ENCODE measurements at places on chromosomes 2 and 18.
A peak's percentile ranks its signal among the peaks of the same experiment; 100 is the strongest.

DNA sequence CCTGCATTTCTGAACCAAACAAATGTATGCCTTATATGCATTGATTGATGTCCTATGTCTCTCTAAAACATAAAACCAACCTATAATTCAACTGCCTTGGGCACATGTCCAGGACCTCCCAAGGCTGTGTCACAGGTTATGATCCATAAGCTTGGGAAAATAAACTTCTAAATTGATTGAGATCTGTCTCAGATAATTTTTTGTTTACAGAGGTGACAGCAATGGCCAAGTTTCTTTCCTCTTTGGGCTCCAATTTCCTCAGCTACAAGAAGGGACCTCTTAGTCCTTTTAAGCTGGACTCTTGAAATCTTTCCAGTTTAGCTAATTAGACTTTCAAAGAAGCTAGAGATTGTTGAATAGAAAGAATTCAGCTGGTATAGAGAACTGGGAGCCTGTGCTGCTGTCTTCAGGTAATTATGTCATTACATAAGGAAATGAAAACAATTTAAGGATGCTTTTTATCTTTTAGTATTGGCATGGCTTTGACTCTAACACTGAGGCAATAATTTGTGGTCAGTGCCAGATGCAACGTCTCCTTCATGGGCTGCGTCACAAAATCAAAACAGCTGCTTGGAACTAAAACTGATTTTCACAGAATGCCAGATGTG is 412.1 kb upstream of the TRIB2 start:
- no peak for DNase-seq

DNA sequence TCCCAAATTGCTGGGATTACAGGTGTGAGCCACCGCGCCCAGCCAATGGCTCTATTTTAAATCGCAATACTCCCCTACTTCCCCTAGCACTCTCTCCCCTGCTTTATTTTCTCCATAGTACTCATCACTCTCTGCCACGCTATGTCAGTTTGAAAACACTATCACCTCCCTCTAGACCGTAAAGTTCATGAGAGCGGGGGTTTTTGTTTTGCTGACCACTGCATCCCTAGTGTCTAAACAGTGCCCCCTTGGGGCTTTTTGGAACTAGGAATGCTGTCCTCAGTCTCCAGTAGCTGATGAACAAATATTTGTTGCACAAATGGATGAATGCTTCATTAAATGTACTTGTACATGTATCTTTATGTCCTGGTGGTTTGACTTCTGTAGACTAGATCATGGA is 44.1 kb downstream of the ATOH8 start:
- DNase-seq = peak; percentile 49

DNA sequence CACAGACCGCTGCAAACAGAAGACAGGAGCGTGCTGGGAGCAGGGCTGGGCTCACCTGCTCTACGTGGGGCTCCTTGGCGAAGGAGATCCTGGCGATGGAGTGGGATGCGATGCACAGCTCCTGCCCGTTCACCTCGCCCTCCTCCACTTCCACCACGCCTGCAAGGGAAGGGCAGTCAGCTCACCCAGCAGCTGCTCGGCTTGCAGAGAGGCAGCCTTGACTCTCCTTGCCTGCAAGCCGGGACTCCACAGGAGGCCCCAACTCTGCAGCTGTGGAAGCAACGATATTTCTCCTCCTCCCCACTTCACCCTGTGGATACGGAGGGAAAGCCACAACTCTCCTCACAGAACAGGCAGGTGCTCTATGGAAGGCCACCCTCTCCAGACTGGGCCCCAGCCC is 35.1 kb downstream of the THAP4 start:
- DNase-seq = no peak

DNA sequence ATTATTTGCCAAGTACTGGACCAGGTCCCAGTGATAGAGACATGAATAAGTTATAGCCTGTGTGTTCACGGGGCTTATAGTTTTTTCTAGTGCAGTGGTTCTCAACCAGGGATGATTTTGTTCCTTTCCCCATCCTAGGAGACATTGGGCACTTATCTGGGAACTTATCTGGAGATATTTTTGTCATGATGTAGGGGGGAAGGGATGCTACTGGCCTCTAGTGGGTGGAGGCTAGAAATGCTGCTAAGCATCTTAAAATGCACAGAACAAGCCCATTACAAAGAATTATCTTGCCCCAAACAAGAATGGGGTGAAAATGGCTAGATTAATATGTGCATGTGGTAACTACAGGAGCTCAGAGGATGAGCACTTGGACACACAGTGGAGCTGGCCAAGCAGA is 75.2 kb downstream of the KLHL29 start:
- DNase-seq = no peak

- DNase-seq = no peak
Measured at GRCh38 chr2:101729521-101730190, 32.1 kb downstream of the MAP4K4 start.

- no peak for DNase-seq
Measured at GRCh38 chr2:80154231-80154915, 150.2 kb downstream of the LRRTM1 start.

DNA sequence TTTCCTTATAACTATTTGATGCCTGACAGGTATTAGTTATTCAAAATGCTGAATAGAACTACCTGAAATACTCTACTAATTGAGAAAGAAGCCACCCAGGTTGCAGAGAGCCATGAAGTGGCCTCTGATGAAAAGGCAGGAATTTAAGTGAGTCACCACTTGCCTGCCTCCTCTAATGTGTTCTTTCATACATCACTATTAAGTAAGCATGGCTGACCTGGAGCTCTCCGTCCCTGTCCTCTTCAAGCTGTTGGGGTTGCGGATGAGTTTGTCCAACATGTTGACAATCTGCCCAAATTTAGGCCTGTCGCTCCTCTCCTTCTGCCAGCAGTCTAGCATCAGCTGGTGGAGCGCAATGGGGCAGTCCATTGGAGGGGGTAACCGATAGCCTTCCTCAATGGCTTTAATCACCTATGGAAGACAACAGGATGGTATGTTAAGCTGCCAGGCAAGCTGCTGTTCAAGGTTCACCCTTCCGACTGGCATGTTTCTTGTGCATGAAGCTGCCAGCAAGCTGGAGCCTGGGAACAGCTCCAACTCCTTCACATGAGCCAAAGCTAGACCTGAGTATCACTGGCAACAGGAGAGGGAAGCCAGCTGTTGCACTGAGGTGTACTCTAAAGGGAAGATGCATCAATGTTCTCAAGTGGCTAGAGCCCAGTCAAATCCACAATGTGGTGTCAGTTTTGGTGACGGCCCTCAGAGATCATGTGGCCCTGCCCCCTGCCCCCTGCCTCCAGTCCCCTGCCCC is 142.2 kb downstream of the EPHA4 start:
- no peak for DNase-seq

GRCh38 chr2:3827673-3828575 is 124.5 kb downstream of the DCDC2C start:
- DNase-seq = no peak

- DNase-seq = no peak
Measured at GRCh38 chr18:77164763-77165485, 32.3 kb upstream of the MBP start.
